ENCODE measurements at places on chromosomes 13 and 19.

- DNase-seq = no peak
Observed at GRCh38 chr19:40702337-40703012, 12.0 kb upstream of the NUMBL start.

DNA sequence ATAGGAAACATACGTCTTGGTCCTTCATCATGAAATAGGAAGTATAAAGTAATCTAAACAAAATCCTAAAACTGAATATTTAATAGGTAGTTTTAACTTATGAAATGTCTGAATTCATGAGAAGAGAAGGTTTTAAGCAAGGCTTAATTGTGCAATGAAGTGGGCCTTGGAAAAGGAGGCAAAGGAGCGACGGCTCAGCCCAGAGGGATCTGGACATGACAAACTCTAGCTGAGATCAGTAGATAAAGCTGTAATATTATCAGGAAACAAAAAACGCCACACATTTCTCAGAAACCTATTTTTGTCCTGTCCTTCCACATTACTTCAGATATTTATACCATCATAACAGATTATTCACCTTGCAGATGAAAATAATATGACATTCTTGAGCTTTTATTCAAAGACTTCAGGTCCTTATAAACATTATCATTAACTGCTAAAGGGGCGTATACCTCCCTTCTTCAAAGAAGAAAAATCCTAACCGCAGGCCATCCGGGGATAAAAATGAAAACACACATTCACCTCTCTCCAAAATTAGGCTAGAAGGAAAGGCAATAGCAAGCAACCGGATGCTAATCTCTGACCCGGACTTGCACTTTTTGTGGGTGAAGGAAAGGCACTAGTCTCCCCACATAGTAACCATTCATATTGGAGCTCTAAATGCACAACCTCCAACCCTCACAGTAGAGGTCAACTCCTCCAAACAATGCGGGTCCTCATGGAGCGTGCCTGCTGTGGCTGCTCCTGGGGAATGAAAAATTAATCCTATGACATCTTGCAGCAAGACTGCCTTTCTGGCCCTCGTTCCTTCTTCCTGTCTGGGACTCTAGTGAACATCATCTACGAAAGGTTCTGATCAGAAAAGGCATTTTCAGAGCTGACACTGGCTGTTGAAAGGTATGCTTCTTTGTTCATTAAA lies 108.8 kb downstream of the TBC1D4 start:
- no peak for DNase-seq

GRCh38 chr13:74289861-74290773 lies 155.9 kb upstream of the KLF12 start:
- DNase-seq = no peak

- DNase-seq = no peak
Observed at GRCh38 chr13:80361298-80361697, 20.4 kb upstream of the SPRY2 start.

DNA sequence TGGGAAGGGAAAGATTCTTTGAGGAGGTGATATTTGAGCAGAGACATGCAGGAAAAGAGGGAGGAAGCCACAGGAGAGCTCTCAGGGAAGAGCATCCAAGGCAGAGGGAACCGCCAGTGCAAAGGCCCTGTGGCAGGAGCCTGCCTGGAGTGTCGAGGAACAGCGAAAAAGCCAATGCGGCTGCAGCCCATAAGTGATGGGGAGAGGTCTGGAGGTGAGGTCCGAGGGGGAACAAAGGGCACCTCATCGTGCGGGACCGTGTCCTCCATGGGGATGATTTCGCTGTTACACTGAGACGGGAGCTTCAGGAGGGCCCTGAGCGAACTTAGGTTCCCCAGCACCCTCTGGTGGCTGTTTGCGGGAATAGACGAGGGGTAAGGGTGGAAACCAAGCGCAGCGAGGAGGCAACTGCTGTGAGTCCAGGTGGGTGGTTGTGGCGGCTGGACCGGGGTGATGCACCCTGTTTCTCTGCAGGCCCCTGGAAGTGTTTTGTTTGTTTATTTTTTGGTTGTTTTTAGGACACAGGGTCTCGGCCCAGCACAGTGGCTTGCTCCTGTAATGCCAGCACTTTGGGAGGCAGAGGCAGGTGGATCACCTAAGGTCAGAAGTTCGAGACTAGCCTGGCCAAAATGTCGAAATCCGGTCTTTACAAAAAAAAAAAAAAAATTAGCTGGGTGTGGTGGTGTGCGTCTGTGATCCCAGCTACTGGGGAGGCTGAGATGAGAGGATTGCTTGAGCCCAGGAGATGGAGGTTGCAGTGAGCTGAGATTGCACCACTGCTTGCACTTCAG lies 5.9 kb upstream of the EHD2 start:
- DNase-seq = peak; percentile 52

- peak; percentile 18 for DNase-seq
Observed at GRCh38 chr13:35978607-35979316, 152.4 kb downstream of the DCLK1 start.

GRCh38 chr19:35112995-35113688 lies 2.5 kb upstream of the FXYD3 start:
- DNase-seq = no peak

DNA sequence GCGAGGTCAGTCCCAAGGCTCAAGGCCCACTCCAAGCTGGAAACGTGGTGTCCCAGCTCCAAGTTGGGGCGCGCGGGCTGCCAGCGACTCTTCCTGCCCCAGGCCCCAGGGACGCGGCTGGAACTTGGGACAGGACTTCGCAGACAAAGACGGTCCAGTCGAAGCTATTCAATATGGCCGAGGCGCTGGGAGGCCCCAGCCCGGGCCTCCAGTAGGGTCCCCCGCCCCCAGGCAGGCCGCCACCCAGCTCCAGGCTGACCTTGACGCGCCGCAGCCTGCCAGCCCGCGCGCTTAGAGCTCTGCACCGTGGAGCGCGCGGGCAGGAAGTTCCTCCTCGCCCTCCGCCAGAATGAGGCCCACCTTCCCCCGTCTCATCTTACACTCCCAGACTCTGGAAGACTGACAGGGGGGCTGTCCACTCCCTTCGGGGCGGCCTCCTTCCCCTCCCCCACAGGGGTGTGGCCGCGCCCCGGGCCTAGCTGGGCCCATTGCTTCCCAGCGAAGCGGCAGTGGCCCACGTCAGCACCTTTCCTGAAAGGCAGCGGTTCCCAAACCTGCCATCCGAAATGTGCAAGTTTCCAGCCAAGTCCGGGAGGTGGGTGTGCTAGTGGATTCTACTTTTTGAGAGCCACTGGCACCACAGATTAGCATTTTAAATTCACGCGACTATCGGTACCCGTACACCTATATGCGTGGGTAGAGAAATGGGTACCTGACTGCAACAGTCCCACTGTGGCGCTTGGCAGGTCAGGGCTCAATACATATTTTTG lies at the start of gene CCDC8:
TSS of gene CCDC8 (minus strand) at position 303 of the 770 bp plus-strand sequence. CDS start 754 bp downstream, outside the sequence.
- DNase-seq = no peak

GRCh38 chr13:113297370-113298042 lies 467 bp downstream of the LAMP1 start:
- no peak for DNase-seq

DNA sequence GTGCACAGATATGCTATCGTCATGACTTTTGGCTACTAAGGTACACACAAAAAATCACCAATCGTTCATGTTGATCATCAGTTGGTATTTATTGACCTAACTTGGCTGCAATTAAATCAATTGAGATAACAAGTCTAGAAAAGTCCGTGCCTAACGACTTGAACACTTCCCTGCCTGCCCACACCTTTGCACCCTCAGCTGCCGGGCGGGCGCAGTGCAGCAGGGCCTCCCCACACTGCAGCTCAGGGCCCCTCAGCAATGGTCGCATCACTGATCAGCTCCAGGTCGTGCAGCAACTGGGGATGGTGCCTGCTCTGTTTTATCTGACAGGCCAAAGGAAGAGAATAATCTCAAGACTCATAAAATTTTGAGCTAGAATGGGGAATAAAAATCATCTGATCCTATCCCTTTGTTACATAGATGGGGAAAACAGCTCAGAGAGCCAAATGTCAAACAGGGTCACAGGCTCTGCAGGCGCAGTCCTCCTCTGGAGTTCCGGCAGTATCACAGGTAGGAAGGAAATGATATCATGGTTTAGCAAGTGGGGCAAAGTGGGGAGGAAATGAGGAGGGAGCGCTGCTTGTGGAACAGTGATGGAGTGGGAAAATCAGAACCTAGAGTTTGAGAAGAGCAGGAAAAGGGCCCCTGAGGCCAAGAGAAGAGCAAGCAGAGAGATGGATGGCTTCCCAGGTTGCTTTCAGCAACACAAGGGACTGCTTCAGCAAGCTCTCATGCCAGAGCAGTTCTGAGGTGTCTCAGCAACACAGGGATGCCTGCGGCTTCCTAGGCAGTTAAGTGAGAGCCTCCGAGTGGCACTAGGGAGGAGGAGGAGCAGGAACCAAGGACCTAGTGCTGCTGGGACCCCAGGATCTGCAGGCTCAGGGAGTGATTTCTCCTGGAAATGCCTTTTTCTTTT lies 57.5 kb downstream of the SLC7A1 start:
- DNase-seq = no peak

- DNase-seq = no peak
Observed at GRCh38 chr13:19590423-19590822, 29.1 kb upstream of the TPTE2 start.

DNA sequence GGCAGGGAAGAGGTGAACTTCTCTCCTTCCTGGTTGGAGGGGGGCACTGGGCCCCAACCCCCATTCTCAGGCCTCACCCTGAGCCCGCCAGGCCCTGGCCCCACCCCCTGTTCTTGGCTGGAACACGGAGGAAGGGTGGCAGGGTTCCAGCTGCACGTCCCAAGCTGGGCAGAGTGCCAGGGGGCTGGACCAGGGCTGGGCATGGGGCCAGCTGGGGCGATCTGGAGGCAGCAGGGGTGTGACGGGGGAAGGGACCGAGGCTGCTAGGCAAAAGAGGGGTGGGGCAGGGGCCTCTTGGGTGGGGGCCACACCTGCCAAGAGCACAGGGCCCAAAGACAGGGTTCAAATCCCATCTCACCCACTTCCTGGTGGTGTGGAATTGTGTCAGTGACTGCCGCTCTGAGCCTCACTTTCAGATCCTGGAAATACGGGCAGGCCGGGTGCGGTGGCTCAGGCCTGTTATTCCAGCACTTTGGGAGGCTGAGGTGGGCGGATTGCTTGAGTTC lies 2.2 kb downstream of the HIF3A start:
- no peak for DNase-seq

DNA sequence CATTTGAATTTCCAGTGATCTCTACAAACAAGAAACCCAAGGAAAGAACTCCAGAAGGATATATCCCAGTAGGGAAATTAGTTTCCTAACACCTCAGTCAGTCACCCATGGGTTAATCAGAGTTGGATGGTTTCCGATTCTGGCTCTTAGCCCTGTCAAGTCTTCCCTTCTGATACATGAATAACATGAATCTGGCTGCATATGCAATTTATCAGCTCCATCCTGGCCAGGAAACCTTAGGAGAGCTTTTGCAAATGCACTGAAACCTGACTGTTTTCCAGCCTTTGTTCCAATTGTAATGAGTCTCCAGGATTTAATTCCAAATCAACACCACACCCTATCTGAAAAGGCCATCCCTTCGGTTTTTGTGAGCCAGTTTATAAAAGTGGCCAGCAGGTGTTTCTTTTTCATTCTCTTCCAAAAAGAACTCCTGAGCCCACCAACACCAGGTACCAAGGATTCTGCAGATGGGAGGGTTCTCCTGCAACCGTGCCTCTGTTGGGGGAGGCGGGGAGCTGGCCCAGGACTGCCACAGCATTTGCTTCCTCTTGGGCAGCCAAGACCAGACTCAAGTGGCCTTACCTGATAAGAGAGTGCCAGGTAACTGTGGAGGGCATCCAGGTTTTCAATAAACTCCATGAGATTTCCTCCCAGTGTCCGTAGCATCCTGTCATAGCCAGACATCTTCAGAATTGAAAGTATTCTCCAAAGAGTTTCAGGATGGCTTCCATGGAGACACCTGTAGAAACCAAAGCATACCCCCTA lies 77.5 kb downstream of the C13orf42 start:
- DNase-seq = no peak

DNA sequence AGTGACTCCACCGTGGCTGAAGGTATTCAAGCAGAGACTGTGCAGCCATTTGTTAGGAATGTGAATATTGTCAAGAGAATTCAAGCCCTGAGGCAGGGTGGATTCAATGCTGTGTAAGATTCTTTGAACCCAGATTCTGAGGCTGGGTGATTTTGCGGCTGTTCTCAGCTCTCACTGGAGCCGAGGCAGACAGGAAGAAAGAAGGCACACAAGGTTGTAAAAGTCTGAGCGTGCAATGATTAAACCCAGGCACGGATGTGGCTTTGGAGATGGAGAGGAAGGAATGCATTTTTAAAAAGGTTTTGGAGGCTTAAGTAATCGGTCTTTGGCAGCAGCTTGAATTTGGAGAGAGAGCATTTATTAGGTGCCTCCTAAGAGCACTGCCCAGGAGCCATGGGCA lies 187.9 kb downstream of the KATNAL1 start:
- no peak for DNase-seq

GRCh38 chr19:19464339-19465098 lies 50.8 kb downstream of the TSSK6 start:
- DNase-seq = no peak

- DNase-seq = no peak
Observed at GRCh38 chr19:1177322-1178114, 3.5 kb upstream of the SBNO2 start.
